ENCODE measurements at places on chromosomes 11 and 22.

- DNase-seq: no peak
Measured at GRCh38 chr22:22073769-22074561, 91.4 kb upstream of the TOP3B start.

- DNase-seq: no peak
Measured at GRCh38 chr22:21032868-21033688, 717 bp upstream of the SLC7A4 start.

DNA sequence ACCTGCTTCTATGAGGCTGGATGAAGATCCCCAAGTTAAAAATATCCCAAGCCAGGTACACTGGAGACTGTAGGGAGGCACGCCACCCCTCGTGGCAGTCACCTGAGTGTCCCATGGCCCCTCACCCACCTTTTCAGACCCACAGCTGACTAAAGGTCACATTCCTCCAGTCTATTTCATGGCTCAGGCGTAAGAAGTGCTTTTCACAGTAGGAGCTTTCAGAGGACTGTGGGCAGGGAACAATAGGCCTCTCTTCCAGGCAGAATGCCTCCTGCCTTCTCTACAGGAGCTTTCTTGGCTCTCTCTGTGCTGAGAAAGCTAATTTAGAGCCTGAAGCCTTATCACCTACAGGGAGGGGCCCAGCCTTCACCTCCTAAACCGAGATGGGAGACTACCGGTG is 73.8 kb downstream of the C11orf58 start:
- DNase-seq: no peak

GRCh38 chr11:84413549-84413948 is 1127.4 kb upstream of the CCDC90B start:
- no peak for DNase-seq

GRCh38 chr11:70779433-70780245 is 381.3 kb downstream of the CTTN start:
- DNase-seq: no peak

GRCh38 chr11:96075532-96075959 is 151.6 kb upstream of the MTMR2 start:
- DNase-seq: no peak

GRCh38 chr11:90783111-90783510 is 560.3 kb upstream of the CHORDC1 start:
- DNase-seq: no peak
